ENCODE measurements at places on chromosomes 5 and 9. TPM values are rescaled to one million over a fixed set of nuclear protein-coding genes. Genes with fewer than 3 reads are reported as not detected.
A peak's percentile ranks its signal among the peaks of the same experiment; 100 is the strongest.

- no peak for DNase-seq
Measured at GRCh38 chr9:33619666-33620404, 95.8 kb downstream of the ANKRD18B start.

GRCh38 chr5:98193921-98194760, 579.3 kb upstream of the RGMB start:
- DNase-seq = no peak

DNA sequence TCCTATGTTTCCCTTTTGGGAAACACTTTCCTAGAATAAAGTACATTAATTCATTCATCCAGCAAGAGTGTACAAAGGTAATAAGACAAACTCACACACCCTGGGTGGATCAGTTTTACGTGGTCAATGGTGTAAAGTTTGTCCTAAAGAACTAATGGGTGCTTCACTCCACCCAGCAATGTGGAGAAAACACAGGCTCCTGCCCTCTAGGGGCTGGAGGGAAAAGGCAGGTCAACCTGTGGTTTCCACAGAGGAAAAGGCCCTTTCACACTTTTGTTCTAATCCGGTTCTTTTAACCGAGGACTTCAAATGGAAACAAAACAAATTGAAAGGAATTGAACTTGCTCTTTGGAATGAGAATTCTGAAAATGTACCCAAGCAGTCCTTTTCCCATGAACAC, 80.9 kb upstream of the SPOCK1 start:
- DNase-seq = no peak

Gene MED27
- 19.2 TPM for total RNA-seq

- no peak for DNase-seq
Measured at GRCh38 chr5:18216729-18217128, 582.5 kb downstream of the TAF11L14 start.

Gene FCN2
- total RNA-seq = not detected

DNA sequence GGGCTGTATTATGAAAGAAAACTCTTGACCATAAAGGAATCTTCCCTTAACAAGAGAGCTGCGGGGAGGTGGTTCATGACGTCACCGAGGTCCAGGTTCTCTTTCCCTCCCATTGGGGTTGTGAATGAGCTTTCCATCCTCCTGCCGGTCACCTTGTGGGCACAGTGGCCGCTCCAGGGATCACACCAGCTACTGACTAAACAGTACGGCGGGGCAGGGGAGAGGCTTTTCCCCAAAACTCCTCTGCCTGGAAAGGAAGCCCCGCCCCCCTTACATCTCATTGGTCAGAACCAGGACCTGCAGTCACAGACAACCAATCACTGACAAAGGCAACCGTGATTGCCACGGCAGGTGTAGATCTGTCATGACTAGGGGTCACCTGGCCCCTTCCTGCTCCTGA, 35.6 kb downstream of the ROR2 start:
- DNase-seq = peak; percentile 72

- no peak for DNase-seq
Measured at GRCh38 chr5:126056851-126057622, 366.2 kb upstream of the GRAMD2B start.

DNA sequence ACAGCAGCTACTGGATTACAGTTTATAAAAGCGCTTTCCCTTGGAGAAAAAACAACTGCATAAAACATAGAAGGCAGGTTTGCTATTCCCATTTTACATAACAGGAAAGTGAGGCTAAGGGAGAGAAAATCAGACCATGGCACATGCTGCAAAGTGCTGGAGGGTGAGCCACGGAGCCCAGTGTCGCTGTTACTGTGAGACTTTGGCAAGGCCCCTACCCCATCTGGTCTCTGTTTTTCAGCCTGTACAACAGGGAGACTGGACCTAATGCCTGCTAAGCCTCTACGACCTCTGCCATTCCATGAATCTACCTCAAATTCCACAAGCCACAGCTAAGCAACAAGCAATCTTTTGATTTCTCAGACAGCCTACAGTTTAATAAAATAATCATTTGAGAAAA, 139.2 kb downstream of the GABBR2 start:
- no peak for DNase-seq

GRCh38 chr5:132870801-132871200, 2.7 kb upstream of the LEAP2 start:
- no peak for DNase-seq

- DNase-seq = no peak
Measured at GRCh38 chr5:149857499-149857898, 87.1 kb downstream of the PDE6A start.

- DNase-seq = no peak
Measured at GRCh38 chr5:150653762-150654556, 7.1 kb upstream of the MYOZ3 start.

Gene CNTRL
- 4.2 TPM for total RNA-seq

- no peak for DNase-seq
Measured at GRCh38 chr5:95734187-95734586, 3.1 kb downstream of the RHOBTB3 start.

Gene WWC1
- total RNA-seq = 0.51 TPM

Gene MAMDC2
- total RNA-seq = 3.6 TPM

- DNase-seq = no peak
Measured at GRCh38 chr5:54249210-54250028, 61.0 kb downstream of the ARL15 start.

GRCh38 chr9:91001146-91001611, 199.6 kb downstream of the SYK start:
- no peak for DNase-seq

GRCh38 chr9:113808391-113809358, 67.4 kb upstream of the ZNF618 start:
- no peak for DNase-seq

GRCh38 chr5:32231241-32231640, 57.1 kb upstream of the GOLPH3 start:
- DNase-seq = no peak

GRCh38 chr5:83102364-83102980, 25.1 kb downstream of the XRCC4 start:
- DNase-seq = no peak

GRCh38 chr5:17355586-17356346, 138.3 kb downstream of the BASP1 start:
- DNase-seq = no peak

GRCh38 chr9:91433180-91433579, 9.5 kb upstream of the NFIL3 start:
- DNase-seq = no peak

DNA sequence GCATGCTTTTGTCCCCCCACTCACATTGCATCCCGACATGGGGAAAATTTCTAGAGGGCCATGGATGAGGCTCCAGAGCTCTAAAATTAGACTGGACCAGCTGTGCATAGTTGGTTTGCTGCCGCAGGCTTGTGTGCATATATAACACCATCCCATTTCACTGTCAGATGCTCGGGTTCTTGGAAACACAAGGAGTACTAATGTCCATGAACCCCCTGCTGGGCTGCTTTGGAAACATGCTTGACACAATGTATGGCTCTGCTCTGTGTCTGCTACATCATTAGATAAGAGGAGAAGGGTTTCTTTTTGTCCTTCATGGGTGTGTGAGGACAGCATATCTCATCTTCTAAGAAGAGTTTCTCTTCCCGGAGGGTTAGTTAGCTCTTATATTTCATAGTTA, 292.1 kb upstream of the RORB start:
- DNase-seq = no peak

GRCh38 chr9:128393145-128393775, 22.1 kb downstream of the URM1 start:
- DNase-seq = no peak

GRCh38 chr9:4559261-4560182, 69.3 kb downstream of the SLC1A1 start:
- DNase-seq = no peak

Gene RNF183
- total RNA-seq = not detected

Gene GRIN1
- not detected for total RNA-seq

Gene OTULINL
- 1.8 TPM for total RNA-seq

DNA sequence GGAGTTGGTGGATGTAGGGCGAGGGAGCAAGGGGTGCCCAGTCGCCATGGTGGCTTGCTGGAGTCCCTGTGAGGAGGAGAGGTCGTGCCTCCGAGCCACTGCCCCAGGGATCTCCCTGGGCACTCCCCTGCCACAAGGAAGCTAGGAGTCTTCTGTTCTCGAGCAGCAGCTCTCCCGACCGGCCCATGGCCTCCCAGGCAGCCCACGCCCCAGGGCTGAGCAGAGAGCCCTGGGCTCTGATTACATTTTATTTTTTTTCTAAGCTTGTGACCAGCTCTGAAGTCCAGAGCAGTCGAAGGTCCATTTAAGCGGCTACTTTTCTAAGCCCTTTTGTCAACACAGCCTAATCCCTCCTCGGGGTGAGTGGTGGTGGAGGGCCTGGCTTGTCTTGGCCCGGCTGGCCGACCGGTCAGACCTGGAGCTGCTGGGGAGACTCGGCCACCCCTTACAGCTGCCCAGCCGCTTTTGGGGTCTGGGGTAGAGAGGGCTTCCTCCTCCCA, 2.1 kb downstream of the RXRA start:
- DNase-seq = no peak

DNA sequence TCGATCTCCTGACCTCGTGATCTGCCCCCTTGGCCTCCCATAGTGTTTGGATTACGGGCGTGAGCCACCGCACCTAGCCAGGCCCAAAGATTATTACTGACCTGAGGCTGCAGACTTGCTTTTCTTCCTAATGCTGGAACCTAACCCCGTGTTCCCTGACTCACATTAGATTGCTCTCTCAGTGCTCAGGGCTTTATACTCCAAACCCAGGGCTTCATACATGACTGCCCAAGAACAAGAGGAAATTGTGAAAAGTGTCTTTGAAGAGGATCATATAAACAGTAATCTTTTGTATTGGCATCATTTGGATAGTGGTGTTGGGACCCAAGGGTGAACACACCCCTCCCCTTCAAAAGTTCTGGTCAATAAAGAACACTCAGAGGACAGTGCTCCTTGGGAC, 233.3 kb upstream of the TAS2R1 start:
- no peak for DNase-seq

Gene NOL6
- total RNA-seq = 16.7 TPM

Gene PIK3R1
- total RNA-seq = 166 TPM

Gene CDKN2B-AS1
- total RNA-seq = not detected

GRCh38 chr9:105930011-105930627, 235.8 kb downstream of the TMEM38B start:
- DNase-seq = no peak

Gene C5orf58
- total RNA-seq = not detected
